ENCODE measurements at places on chromosomes 3 and 15.

GRCh38 chr3:85864896-85865295 is 906.1 kb downstream of the CADM2 start:
- no peak for DNase-seq

GRCh38 chr3:135637013-135637412 is 328.5 kb upstream of the PPP2R3A start:
- no peak for DNase-seq

GRCh38 chr3:195774917-195775316 is 36.8 kb downstream of the MUC4 start:
- DNase-seq: peak; percentile 45

DNA sequence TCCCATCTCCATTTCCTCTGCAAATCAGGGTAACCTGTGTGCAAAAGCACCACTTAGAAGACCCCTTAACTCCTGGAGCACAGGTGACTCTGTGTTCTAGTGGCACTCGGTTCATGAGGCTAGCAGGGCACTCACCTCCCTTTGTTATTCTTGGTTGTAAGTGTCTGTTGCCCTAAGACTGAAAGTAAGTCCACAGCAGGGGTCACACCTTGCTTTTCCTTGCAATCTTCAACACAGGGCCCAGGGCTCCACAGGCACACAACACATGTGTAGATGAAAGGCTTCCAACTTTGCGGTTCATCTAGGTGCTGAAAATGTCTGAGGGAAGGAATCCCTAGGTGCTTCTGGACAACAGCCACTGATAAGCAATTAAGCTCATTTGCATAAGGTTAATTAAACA is 2.9 kb downstream of the RNU6-1 start:
- DNase-seq: no peak

- DNase-seq: peak; percentile 43
These were observed 405.9 kb downstream of the ROBO1 start for GRCh38 chr3:79361748-79362378.
